ENCODE measurements at places on chromosomes 6 and 20.
A peak's percentile ranks its signal among the peaks of the same experiment; 100 is the strongest.

- DNase-seq: no peak
Observed at GRCh38 chr20:51512645-51513044, 29.9 kb downstream of the NFATC2 start.

DNA sequence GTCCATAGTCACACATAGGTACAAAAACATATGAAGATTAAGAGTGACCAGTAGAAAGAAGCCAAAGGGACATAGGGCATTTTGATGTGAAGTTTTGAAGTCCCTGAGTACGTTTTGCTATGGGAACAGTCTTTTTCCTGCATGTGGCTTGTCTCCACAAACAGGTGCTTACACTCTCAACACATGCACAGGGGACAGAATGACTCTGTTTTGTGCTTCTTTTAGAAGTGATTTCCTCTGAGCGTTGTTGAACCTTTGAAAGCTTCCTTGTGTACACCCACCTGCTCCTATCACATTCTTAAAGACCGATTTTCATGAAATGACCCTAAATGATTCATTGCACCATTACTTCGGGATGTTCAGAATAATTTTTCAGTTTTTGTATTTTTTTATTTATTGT is 338.8 kb upstream of the CDH4 start:
- no peak for DNase-seq

DNA sequence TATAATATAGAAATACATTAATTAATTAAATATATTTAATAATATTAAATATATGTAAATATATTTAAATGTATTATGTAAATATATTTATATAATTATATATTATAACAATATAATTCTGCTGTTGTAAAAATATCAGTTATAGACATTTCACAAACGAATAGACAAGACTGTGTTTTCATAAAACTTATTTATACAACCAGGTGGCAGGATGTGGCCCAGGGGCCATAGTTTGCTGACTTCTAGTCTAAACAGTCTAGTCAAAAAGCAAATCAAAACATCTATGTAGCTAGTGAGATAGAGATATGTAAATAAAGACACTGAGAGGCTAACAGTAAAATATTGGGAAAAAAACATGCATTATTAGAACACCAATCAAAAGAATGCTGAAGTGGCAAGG is 136.4 kb downstream of the TBXT start:
- no peak for DNase-seq

GRCh38 chr20:62354031-62354808 is 12.9 kb downstream of the LAMA5 start:
- no peak for DNase-seq

DNA sequence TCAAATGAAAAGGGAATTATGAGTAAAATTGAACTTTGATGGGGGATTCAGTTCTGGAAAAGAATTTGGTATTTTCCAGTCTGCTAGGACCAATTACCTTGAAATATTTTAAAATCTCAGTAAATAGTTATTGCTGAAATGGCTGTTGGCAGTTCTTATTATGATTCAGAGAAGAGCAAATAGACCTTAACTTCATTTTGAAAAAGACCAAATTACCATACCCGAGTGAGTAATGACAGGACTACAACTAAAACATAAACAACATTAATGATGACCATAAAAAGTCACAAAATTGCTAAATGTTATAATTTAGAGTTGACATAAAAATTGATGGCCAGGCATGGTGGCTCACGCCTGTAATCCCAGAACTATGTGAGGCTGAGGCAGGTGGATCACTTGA is 21.7 kb downstream of the TRIM38 start:
- DNase-seq: no peak

DNA sequence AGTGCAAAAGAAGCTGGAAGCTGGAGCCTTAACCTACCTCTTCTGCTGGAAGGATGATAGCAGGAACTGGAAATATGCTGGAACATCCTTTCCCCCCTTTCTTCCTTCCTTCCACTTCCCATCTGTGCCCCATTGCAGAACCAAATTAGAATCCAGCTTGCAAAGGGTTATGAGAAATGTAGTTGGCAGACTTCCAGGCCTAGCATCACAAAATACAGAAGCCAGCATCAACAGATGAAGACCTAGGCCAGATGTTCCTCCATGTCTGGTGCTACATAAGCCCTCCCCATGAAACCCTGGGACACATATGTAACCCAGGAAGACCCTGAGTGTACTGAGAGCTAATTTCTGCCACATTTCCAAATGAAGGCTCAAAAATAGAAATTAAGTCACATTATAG is 40.0 kb upstream of the TFAP2B start:
- DNase-seq: no peak

DNA sequence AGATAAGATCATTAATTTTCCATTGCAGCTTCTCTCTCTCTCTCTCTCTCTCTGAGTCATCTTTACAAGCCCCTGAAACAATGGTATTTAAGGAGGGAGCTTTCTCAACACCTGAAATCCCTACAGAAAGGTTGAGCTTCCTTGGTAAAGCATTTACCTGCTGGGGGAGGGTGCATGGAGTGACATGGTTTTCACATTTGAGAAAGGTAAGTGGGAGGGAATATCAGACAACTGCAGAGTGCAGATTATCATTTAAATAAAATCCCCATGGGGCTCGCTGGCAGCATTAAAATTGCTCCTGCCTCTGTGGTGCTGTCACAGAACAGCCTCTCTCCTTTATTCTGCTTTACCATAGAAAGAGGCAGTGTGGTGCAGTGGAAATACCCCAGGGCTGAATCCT is 10.3 kb upstream of the PDYN start:
- DNase-seq: no peak

- no peak for DNase-seq
Observed at GRCh38 chr6:64249115-64249514, 613.5 kb downstream of the PHF3 start.

DNA sequence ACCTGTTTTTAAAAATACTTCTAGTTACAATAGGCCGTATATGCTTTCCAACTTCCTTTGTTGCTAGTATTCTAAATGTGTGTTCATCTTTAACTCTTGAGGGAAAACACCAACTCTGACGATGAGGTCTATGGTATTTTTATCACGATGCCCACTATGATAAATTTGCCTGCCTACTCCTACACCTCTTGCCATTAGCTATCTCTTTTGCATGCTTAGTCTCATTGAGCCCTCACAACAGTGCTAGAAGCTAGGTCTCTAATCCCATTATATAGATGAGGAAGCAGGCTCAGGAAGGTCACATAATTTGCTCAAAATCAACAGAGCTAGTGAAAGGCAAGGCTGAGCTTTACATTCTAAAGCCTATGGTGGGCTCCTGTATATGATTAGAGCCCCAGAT is 13.2 kb downstream of the AAR2 start:
- no peak for DNase-seq

DNA sequence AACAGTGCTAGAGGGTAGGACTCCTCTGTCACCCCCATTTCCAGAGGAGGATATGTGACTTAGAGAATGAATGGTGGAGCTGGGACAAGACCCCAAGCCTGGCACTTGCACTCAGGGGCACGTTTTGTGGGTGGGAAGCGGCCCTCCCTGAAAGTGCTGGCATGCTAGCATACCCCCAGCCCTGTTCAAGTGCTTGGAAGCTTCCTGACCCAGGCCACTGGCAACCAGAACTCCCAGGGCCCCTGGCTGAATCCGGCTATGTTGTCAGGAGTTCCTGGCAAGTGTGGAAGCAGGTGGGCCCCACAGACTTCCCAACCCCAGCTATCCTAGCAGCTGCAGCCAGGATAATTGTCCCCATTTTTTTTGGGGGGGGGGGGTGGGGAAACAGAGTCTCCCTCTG is 35.6 kb upstream of the TGM2 start:
- no peak for DNase-seq

DNA sequence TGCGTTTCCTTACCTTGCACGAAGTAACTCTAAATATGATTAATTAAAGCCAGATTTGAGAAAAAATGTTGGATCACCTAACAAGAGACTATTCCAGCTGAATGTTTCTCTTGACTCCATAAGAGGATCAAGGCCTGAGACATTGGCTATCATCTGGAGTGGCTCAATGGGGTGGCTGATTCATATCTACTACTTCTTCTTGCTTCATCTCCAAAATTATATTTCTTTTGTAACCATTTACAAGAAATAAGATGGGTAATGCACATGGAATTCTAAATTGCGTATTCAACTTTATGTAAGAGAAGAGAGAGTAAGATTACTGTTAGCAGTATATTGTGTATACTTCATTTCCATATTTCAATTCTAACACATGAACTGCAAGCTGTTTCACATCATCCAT is 819.0 kb upstream of the EYS start:
- DNase-seq: no peak

DNA sequence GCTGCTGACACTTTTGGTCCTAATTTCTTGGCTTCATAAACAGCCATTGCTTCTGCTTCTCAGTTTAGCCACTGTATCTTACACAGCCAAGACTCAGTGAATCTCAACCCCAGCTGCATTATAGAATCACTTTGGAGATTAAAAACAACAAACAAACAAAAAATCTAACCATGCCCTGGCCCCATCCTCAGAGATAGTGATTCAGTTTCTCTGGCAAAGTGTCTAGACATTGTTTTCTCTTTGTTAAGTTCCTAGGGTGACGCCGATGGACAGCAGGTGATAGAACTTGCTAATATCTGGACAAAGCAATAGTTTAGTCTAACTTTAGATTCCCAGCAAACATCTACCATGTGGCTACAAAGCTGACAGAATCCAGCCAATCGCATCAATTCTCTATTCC is 2.9 kb downstream of the ADGRF5 start:
- no peak for DNase-seq

DNA sequence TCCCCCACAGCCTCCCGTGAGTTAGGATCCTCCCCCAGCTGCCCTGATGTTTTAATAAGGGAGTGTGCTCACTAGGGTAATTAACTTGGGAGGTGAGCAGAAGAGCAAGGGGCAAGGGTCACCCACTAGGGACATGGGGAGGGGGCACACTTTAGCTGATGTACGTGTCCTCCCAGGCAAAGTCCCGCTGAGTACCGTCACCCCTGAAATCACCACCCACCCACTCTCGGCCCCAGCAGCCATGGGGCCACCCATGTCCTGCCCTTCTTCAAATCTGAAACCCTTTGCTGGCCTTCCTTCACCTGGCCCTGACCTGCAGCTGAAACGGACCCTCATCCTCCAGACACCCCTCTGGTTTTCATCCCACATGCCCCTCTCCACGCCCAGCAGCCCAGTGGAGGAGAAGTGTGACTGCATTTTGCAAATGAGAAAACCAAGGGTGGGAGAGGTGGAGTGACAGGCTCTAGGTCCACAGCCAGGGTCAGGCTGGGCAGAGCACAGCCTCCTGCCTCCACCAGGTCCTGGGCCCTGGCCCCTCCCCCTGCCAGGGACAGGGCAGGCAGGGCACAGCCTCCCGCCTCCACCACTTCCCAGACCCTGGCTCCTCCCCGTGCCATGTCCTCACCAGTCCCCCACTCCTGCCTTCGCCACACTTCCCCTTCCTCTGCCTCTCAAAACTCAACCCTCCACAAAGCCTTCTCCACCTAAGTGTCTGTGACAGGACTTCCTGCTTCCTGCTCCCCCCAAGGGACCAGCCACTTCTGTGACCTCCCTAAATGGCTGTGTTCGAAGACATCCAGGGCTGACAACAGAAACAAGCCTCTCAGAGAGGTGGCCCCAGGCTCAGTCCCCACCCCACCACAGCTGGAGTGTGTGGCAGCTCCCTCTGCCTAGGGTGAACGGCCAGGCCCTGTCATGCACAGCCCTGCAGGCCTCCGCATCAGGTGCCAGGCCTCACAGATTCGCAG is 15.1 kb downstream of the ACSS1 start:
- no peak for DNase-seq

DNA sequence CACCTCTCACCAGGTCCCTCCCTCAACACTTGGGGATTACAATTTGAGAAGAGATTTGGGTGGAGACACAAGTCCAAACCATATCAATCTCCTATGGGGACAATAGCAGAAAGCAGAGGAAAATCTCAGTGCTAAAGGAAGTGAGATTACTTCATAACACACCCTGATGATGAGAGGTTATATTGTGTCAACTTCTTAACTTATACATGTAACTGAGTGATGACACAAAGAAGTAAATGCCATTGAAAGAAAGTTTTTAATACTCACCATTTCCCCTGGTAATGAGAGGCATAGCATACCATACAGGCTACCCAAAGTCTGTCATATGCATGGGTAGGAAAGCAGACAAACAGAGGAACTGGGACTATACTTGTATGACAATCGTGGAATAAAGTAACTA is 137.2 kb downstream of the MMUT start:
- no peak for DNase-seq

DNA sequence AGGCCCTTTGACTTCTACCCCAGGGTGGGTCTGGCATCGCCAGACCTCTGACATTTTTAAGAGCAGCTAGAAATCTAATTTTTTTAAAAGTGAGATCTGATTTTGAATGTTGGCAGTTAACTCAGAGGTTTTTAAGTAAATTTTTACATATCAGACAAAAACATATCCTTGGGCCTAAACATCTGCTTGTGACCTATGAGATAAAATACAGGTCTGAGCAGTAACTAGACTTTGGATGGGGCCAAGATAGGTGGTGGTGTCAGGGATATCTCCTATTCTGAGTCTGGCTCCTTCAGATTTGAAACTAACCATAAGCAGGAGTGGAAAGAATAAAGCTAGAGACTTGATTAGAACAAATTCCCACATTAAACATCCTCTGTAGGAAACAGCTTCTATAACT is 17.6 kb downstream of the RALY start:
- DNase-seq: no peak

GRCh38 chr20:47276251-47276650 is 80.2 kb downstream of the ZMYND8 start:
- no peak for DNase-seq

- DNase-seq: no peak
Observed at GRCh38 chr6:107971181-107971580, 13.2 kb upstream of the SEC63 start.

DNA sequence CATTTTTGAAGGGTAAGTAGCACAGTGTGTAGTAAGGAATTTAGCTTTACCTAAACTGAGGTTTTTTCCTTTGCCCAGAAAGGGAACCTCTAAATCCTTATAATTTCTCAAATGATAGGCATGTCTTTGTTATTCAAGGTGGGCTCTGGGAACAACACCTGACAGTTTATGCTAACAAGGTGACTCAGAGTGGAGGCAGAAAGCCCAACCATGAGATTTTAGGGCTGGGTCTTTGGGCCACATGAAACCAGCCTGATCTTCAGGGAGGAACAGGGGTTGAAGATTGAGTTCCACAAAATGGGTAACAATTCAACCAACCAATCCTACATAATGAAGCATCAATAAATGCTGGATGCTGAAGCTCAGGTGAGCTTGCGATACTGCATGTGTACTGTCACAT is 46.6 kb downstream of the PRSS35 start:
- no peak for DNase-seq

GRCh38 chr20:58784321-58785074 is 66.2 kb downstream of the GNAS-AS1 start:
- DNase-seq: no peak

- DNase-seq: no peak
Observed at GRCh38 chr6:139485742-139486475, 111.5 kb upstream of the CITED2 start.

- peak; percentile 10 for DNase-seq
Observed at GRCh38 chr6:155093430-155093829, 98.3 kb downstream of the TIAM2 start.

DNA sequence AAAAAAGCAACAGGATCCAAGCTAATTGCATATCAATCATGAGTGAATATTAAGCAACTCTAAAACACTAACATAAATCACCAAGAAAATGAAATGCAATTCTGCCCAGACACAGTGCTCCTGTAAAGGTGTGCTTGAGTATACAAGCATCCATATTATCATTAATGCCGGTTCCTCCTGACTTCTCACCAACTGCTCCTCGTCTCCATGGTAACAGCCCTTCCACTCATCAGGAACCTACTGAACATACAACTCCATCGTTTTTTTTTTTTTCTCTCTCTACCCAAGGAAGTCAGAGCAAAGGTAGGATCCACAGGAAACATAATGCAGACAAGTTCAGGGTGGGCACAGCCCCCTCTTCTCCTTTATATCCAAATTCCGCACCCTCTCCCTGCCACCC is 12.4 kb downstream of the GABBR1 start:
- no peak for DNase-seq

Measured in stimulated activated CD4-positive, alpha-beta T cell treated with anti-CD3 and anti-CD28 coated beads, TNF-alpha, amount 100 ng/mL, for 4 hours (primary cell).